CD4-positive, CD25-positive, alpha-beta regulatory T cell (primary cell): ENCODE measurements at places on chromosomes 2 and 18. TPM values are rescaled to one million over a fixed set of nuclear protein-coding genes. Genes with fewer than 3 reads are reported as not detected.

Gene RETREG2
- 84.7 TPM for total RNA-seq

- DNase-seq, result no peak
Observed at GRCh38 chr2:109185338-109185737, 56.3 kb downstream of the SH3RF3 start.

Gene PIK3C3
- 77.1 TPM for total RNA-seq

DNA sequence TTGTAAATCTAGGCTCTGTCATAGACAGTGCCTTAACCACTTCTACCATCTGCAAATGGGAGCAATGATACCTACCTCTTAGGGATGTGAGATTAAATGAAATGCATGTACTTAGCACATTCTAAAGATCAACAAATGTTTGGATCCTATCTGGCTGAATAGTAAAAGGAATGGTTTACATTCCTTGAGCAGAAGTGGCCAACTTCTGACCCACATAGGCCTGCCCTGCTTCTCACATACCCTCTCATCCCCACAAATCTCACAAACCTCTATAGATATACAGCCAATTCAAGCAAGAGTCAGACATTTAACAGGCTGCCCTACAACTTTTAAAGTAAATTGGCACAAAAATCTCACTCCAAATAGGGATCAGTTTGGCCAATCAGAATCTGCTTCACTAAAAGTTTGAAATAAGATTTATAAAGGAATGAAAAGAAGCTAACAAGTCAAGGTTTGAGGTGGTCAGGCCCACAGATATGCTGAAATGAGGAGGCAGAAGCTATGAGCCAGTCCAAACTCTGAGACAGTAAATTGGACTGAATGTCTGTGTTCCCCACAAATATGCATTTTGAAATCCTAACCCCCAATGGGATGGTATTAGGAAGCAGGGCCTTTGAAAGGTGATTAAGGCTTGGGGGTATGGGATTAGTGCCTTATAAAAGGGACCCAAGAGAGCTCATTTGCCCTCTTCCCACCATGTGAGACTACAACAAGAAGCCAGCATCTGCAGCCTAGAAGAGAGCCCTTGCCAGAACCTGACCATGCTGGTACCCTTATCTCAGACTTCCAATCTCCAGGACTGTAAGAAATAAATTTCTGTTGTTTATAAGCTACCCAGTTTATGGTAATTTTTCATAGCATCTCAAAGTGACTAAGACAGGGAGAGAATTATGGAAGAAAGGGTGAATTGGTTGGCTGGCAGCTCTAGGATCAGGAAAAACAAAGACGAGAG is 227.8 kb upstream of the RBMS1 start:
- no peak for DNase-seq

DNA sequence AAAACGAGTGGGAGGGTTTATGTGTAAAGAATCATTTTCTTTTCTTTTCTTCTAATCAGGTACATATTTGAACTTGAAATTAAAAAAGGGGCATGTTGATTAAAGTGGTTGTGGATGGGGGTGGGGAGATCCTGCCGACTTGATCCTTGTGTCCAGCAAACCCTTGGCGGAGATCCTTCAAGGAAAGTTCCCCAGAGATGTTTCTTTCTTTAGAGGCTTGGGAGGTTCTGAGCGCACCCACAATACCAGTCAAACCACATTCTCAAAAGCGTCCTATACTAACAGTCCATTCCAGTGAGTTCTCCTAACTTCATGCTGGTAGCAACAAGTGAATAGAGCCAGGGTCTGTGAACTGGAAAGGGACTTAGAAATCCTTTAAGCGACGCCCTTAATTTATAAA is 49.2 kb downstream of the MYCN start:
- no peak for DNase-seq

DNA sequence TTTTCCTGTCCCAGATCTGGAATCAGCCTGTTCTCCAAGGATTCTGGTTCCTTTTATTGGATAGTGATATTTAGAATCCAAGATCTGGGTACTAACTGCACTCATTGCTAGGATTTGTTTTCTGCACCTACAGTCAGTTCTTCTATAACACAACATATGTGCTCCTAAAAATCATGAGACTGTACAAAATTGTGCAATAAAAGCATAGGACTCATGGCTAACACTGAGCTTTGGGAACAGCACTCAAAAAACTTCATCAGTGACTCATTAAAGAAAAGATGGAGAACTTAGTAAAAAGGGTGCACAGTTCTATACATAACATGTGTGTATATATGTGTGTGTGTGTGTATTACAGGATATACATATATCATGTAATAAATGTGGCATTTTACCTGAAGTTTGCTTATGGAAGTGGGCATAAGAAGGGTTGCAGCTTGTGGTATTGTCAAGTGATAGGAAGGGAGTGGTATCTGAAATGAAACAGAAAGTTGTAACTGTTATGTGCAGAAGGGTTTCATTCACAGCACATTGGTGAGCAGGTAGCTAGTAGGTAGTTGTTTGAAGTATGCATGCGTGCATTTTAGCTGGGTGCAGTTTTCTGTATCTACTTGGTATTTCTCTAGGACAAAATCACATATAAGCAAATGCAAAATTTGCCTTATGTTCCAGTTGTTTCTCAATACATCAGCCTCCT is 5.9 kb upstream of the SCYGR2 start:
- peak; percentile 54 for DNase-seq

- no peak for DNase-seq
Observed at GRCh38 chr2:2021995-2022394, 277.7 kb upstream of the PXDN start.

Gene GPR155
- total RNA-seq, result 42.7 TPM

Gene WDR7
- 76.4 TPM for total RNA-seq

Gene GATA6
- 0.10 TPM for total RNA-seq

GRCh38 chr2:170243118-170243837 is 65.3 kb downstream of the MYO3B start:
- no peak for DNase-seq

DNA sequence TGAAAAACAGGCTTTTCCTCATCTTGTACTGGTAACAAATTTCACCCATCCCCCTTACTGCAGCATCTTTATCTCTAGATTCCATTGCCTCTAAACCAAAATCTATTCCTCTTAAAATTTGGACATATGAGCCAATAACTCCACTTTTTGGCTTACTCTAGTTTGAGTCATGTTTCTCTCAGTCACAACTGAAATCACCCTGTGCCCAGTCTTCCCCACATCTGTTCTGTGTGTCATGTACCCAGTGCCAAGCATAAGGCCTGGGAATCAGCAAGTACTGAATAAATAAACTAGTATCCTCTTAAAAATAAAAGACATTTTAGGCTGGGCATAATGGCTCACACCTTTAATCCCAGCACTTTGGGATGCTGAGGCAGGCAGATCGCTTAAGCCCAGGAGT is 20.8 kb upstream of the CHN1 start:
- DNase-seq, result no peak

- DNase-seq, result no peak
Observed at GRCh38 chr2:15076668-15077067, 444.2 kb downstream of the LRATD1 start.

- DNase-seq, result no peak
Observed at GRCh38 chr2:13113002-13113401, 396.3 kb downstream of the TRIB2 start.

GRCh38 chr2:170680172-170680941 is 34.8 kb upstream of the SP5 start:
- no peak for DNase-seq

DNA sequence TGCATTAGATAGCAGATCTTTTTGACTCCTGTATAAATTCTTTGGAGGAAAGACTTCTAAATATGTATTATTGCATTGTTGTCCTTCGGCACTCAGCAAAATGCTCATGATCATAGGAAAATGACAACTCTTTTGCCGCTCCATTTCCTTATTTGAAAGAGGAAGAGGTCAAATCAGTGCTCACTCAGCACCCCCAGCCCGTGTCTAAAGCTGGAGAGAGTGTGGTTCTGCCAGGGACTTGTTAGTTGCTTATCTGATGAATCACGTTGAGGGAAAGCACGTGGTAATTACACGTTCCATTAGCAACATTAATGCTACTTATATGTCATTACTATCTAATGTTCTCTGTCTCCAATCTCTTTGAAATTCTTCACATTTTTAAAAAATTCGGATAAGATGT is 46.0 kb upstream of the MBP start:
- no peak for DNase-seq

GRCh38 chr2:220296174-220296573 is 668.7 kb downstream of the SLC4A3 start:
- no peak for DNase-seq

GRCh38 chr2:85173909-85174308 is 40.7 kb downstream of the TCF7L1 start:
- no peak for DNase-seq

DNA sequence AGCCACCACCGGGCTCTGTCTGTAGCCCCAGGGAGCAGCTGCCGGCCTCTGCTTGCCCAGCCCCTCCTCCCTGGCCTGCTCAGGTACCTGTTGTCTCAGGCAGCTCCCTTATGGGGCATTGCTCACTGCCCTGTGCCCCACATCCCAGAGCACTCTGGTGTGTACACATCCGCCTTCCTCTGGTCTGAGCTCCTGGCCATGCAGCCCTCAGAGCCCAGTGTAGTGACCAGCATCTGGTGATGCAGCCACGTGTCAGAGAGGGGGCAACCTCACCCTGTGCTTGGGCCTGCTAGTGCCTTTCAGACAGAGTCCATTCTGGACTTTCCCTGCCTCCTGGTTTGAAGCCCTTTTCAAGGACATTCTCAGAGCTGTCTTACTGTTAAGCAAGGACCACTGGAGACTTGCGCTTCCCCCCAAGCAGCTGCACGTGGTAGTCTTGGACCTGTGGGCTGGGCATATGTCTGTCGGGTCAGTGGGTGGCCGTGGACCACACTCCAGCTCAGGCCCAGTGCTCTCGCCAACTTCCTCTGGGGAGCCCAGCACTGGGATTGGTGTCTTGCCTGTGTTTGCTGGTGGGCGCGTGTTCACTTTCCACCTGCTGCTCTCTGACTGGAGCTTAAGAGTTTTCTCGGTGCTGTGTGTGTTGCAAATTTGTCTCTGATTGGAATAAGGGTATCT is 30.7 kb downstream of the DGKD start:
- DNase-seq, result no peak

GRCh38 chr2:197137826-197138477 is 172.6 kb downstream of the ANKRD44 start:
- no peak for DNase-seq

GRCh38 chr2:161982548-161983330 is 91.3 kb downstream of the DPP4 start:
- DNase-seq, result no peak

GRCh38 chr2:240502059-240502429 is 55.7 kb downstream of the ANKMY1 start:
- DNase-seq, result no peak

- DNase-seq, result no peak
Observed at GRCh38 chr2:238653431-238654109, 194.3 kb upstream of the TWIST2 start.

DNA sequence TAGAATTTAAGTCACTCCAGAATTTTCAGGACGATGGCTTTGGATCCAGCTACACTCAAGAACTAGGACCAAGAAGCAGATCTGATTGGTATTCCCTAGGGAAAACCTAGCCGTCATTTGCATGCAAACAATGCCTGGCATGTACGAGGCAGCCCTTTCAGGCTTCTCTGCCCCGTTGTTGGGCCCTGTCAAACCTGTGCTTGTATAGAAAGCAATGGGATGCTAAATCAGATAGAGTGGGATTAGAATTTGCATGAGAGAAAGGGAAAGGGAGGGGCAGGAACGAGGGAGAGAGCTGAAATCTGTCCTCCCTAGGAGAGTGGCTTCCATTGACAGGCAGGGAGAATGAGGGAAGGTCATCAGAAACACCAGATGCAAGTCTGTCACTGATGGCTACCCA is 28.6 kb downstream of the ARID5A start:
- no peak for DNase-seq

DNA sequence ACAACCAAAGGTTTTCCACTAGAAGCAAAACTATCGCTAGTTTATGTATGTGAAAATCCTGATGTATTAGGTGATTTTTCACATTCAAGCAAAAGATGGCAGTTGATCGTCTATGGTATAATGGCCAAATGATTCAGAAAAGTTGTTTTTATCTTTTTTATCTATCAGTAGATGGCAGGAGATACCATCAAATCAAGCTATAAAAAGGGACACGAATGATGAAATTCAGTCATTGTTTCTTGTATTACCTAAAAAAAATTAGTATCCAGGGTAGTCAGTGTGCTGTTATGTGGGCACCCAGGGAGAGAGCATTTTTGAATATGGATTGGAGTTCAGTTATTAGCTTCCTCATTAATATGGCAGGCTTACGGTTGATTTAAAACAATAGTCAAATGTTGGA is 22.9 kb upstream of the CAVIN2 start:
- no peak for DNase-seq

Gene ARHGEF4
- total RNA-seq, result 1.7 TPM

- DNase-seq, result no peak
Observed at GRCh38 chr2:42917425-42917927, 125.1 kb upstream of the HAAO start.

- DNase-seq, result no peak
Observed at GRCh38 chr2:180872255-180872654, 108.2 kb upstream of the UBE2E3 start.

Gene RAB6C
- total RNA-seq, result not detected

DNA sequence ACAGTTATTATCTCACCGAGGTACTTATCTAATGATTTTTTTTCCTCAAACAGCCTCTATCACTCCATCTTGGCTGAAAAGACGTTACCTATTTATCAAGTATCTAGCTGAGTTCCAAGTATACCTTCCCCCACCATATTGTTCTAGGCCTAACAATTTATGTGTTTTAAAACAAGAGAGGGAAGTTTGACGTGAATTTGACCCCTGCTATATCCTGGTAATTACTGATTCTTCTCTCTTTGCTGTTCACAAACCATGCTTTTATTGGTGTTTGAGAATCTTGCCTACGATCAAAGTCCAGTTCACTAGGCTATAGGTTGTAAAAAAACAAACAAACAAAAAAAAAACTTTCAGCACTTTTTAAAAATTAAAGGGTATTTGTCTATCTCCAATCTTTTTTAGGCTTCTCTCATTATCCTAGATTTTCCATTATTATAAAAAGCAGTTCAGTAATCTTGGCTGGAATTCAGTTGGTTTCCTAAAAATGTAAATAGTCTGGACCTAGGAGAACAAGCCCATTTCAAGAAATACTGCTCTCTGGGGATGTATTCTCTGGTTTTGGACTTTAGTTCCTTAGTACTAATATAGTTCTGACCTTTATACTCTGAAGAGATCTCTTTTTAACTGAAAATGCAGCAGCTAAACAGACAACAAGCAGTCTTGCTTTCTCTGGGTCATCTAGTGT is 505.4 kb downstream of the CPS1 start:
- no peak for DNase-seq

Gene REG1B
- total RNA-seq, result not detected

DNA sequence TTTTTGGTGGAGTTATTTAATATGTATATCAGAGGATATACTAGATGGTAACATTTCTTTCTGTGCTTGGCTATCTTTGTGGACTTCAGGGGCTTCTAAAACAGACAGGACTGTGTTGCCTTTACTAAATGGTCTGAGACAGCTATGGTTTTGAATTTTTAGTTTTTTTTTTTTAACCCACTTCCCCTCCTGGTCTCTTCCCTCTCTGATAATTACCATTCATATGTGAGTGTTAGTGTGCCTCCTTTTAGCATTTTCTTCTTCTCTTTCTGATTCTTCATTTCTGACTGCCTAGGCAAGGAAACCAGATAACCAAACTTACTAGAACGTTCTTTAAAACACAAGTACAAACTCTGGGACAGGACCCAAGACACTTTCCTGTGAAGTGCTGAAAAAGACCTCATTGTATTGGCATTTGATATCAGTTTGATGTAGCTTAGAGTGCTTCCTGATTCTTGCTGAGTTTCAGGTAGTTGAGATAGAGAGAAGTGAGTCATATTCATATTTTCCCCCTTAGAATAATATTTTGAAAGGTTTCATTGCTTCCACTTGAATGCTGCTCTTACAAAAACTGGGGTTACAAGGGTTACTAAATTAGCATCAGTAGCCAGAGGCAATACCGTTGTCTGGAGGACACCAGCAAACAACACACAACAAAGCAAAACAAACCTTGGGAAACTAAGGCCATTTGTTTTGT is 52.7 kb downstream of the SMAD4 start:
- DNase-seq, result peak; percentile 24

Gene C2orf72
- not detected for total RNA-seq
